ENCODE measurements at places on chromosomes 2 and 18.

- DNase-seq: no peak
Measured at GRCh38 chr18:59649591-59649990, 47.6 kb downstream of the CCBE1 start.

DNA sequence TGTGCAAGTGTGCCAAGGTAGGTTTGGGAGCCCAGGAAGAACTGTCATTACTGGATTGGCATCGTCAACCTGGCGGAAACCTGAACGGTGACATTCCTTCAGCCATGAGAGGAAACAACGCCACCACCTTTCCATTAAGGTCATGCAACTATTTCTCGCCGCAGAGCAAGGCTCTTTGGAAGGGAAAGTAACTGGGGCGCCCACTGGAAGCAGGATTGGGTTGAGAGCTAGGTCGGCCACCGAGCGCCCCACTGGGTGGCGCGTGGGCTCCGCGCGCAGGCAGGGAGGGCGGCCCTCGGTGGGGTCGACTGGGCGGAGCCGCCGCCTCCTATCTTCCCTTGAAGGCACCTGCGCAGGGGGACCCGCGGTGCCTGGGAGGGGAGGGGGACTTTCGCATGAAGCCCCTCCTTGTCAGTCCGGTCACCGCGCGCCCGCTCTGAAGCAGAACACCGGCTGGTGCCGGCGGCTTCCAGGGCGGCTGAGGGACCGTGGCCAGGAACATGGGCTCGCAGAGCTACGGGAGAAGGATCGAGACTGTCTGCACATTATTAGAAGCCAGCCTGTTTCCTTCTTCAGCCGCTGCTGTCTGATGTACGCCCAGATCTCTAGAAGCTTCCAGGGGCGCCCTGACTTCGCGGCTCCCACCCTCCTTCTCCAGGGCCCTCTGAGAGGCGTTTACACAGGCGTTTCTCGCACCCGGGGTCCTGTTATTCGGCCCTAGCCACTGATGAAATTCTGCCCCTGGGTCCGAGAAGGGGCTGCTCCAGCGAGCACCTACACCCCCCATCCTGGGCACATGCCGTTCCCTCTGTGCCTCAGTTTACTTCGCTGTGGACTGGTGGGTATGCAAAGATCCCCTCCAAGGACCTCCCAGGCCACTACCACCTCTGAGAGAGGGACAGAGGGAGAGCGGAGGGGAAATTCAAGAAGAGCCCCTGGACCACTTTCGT lies 27.3 kb upstream of the MAL start:
- DNase-seq: peak; percentile 61

DNA sequence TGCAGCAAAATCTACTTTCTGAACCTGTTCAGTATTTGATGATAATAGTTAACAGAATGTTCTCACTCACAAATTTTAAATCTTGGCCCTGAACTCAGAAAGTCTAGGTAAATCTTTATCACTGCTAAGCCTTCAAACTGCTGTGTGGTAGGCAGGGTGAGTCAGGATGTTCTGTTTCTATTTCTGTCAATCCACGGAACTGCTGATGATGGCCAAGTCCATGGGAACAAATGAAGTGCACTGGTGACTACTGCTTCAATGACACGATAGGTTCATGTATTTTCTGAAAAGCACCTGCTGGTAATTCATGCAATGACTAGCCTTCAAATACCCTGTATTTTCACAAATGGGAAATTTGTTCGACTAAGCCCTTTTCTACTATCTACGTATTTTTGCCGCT lies 14.2 kb downstream of the NIFK start:
- no peak for DNase-seq

- no peak for DNase-seq
Measured at GRCh38 chr2:97751752-97752151, 38.4 kb downstream of the ZAP70 start.

DNA sequence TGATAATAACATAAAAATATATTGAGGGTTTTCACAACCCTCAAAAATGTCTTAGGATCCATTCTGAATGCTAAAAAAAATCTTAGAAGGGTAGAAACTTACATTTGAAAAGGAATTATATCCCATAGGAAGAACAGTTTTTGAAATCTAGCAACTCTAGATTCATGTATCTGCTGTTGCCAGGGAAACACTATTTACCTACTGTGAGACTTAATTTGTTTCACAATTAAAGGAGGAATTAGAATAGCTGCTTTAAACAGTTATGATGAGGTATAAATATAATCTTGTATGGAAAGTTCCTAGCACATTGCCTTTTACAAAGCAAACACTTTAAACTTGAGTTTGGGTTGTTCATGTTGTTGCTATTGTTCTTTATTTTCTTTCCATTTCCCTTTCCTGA lies 988.2 kb downstream of the SUCLG1 start:
- DNase-seq: no peak

DNA sequence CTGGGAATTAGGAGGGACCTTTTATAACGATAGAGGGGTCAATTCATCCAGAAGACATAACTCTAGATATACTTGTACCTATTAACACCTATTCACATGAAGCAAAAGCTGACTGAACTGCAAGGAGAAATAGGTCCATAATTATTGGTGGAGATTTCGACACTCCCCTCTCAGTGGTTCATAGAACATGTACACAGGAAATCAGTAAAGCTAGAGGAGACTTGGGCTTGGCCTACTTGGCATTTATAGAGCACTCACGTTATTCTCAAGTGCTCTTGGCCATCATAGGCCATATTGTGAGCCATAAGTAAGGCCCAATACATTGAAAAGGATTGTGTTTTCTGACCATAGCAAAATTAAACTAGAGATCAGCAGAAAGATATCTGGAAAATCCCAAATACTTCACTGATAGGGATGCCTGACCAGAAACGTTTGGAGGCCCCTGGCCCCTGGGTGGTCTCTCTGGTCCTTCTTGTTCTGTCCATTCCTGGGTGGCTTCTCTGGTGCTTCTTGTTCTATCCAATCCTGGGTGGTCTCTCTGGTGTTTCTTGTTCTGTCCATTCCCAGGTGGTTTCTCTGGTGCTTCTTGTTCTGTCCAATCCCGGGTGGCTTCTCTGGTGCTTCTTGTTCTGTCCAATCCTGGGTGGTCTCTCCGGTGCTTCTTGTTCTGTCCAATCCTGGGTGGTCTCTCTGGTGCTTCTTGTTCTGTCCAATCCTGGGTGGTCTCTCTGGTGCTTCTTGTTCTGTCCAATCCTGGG lies 49.0 kb downstream of the SNED1 start:
- DNase-seq: peak; percentile 3

DNA sequence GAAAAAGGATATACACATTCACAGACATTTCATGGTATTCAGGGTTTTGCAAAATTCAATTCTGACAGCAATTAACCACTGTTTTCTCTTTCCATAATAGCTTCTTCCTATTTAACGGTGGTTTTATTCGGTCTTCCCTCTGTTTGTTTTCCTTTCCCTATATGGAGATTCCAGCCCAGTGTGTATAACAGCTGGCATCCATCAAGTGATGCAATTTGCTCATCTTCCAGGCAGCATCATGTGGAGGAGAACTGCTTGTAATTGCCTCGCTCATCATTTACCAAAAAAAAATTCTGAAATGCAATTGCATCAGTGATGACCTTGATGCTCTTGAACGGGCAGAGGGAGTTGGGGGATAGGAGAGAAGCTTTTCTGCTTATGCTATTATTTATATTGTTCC lies 165.9 kb upstream of the PGAP1 start:
- no peak for DNase-seq

GRCh38 chr2:230895536-230896345 lies 29.3 kb downstream of the GPR55 start:
- DNase-seq: no peak

- no peak for DNase-seq
Measured at GRCh38 chr2:120605231-120605935, 130.3 kb upstream of the GLI2 start.

DNA sequence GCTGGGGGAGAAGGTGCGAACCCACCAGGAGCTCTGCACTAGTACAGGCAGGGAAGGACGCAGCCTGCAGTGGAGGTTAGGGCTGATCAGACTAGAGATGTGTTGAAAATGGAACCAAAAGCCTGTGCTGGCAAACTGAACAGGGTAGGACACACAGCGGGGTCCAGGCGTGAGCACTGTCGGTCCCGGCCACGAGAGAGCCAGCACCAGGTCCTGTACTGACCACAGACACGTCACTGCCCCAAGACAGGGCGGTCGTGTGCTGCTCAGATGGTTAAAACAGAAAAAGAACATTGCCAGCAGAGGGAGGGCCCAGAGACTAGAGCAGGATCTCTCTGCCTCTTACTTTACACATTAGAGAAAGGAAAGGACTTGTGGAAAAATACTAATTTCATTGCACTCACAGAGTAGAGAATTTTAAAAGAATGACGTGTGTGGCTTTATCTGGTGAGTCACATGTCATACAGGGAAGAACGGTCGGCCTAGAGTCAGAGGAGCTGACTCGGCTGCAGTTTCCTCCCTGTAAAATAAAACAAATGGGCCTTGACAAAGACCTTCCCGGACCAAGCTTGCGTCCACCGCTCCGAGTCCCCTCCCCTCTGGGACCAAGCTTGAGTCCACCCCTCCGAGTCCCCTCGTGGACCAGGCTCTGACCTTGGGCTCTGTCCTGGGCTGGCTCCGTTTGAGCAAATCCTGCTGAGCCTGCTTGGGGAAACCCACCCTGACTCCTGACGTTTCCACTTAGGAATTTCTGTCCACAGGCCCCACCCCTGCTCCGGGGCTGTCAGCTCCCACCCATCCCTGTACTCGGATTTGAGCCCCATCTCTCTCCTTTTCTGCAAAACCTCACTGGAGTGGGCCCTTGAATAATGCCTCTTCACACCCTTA lies 16.7 kb upstream of the ADI1 start:
- peak; percentile 20 for DNase-seq

- no peak for DNase-seq
Measured at GRCh38 chr18:53457068-53457467, 767.4 kb downstream of the MBD2 start.

GRCh38 chr2:45643543-45644542 lies 7.6 kb upstream of the PRKCE start:
- DNase-seq: peak; percentile 80

DNA sequence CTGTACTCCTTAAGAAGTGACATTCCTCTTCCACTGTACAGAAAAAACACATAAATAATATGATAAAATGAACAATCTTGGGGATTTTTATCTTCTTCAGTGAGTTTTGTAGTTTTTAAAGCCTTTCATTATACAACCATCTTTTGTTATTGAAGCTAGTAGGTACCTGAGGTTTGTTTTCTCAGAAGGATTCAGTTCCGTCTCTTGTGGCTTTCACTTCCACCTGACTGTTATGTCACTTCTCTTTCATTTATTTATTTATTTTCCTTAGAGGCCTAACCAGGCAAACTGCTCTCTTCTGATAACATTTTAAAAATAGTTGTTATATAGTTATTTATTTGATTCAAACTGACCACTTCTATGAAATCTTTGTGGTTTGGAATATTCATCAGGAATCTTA lies 464.2 kb downstream of the CCDC85A start:
- no peak for DNase-seq

DNA sequence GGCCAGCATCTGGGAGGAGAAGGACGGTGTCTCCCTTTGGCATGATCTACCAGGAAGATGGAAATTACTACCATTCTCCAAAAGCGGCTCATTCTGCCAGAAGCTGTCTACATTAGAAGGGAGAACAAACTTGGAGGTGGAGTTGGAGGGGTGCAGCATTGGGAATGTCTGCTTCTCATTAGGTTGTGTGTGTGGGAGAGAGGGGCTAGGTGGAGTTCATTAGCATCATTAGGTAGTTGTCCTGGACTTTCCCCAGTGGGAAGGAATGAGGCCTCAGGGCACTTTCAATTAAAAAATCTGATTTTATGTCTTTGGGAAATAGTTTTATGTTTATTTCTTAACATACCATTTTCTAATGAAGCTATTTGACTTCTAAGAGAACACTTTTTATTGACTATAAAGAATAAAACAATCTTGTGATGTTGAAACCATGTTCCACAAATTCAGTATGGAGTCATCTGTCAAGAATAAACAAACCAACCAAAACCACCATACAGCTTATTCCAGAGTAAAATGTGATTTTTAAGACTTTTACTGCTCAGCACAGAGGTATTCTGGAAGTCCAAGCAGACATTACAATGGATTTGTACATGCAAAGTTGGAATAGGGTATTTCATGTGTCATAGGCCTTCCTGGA lies 60.6 kb downstream of the VAPA start:
- no peak for DNase-seq

GRCh38 chr2:175166216-175166824 lies 1.7 kb downstream of the ATF2 start:
- DNase-seq: no peak

DNA sequence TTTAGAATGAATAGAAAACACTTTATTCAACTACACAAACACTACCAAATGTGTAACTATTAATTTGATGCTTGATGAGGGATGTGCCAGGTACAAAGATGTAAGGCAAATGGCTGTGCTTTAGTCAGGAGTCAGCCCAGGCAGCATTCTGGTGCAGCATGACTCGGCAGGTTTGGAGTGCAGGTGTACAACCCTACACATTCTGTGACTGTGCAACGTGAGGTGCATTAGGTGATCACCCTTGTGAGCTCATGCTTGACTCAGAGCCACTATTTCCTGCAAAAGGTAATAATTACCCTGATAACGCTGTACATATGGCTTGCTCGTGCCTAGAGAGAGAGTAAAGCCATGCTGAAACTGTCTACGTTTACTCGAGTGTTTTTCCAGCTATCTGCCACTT lies 288.7 kb upstream of the DSEL start:
- DNase-seq: no peak

GRCh38 chr2:129757915-129758783 lies 221.3 kb upstream of the RAB6C start:
- no peak for DNase-seq

- peak; percentile 63 for DNase-seq
Measured at GRCh38 chr18:46632401-46633071, 24.5 kb downstream of the LOXHD1 start.

DNA sequence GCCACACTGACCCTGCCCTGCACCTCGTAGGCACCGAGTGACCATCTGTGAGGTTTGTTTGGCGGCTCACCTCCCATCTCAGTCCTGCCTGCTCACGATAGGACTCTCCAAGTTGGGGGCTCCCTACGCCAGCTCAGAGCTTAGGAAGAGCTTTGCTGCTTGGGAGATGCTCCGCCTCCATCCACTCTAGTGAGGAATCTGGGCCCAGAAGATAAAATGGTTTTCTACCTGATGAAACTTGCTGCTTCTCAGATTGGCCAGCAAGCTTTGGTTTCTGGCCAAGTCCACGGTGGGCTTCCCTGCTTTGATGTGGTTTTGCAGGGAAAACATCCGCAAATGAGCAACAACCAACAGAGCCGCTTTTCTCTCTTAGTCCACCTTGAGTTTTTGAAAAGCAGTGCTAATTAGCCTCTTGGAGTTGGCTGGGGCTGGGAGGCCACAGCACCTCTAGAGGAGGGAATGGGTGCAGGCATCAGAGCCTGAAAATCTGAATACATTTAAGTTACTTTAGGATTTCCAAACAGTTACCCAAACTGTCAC lies 42.2 kb downstream of the THNSL2 start:
- DNase-seq: no peak

- DNase-seq: no peak
Measured at GRCh38 chr2:205270689-205271088, 411.6 kb upstream of the NRP2 start.
